Activated B cell treated with CpG ODN at 0.5 μM for 24 hours (primary cell): ENCODE measurements at places on chromosomes 13 and 19. TPM values are rescaled to one million over a fixed set of nuclear protein-coding genes. Genes with fewer than 3 reads are reported as not detected.

DNA sequence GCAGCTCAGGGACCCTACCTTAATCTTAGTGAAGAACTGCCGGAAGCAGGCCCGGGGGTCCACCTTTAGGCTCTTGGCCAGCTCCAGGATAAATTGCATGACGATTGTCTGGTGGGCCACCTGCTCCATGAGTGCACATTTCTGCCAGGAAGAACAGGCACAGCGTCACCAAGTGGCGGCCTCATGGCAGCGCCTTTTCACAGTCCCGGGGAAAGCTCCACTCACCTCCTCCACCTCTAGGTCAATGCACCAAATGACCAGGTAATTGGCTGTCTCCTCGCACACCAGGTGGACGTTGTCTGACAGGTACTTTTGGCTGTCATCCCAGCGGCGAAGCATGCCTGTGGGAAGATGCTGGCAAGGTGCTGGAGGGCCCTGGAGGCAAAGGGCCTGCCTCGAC, 8.3 kb downstream of the CDC37 start:
- DNase-seq: no peak

The MED29 gene
- total RNA-seq: 38.0 and 39.0 TPM in 2 replicates

The TNFRSF19 gene
- total RNA-seq: not detected in 2 replicates

The GRK1 gene
- 0.07 and 0.44 TPM in 2 replicates for total RNA-seq

The ZNF30 gene
- 2.7 and 4.0 TPM in 2 replicates for total RNA-seq

The CLEC17A gene
- 111 and 123 TPM in 2 replicates for total RNA-seq

- DNase-seq: no peak
Observed at GRCh38 chr13:96011291-96011872, 41.8 kb downstream of the UGGT2 start.

GRCh38 chr13:20547479-20547908, 19.5 kb upstream of the IFT88 start:
- DNase-seq: no peak

The BST2 gene
- total RNA-seq: 120 and 121 TPM in 2 replicates

The SIGLEC11 gene
- total RNA-seq: not detected in 2 replicates

GRCh38 chr19:29268103-29268502, 55.2 kb upstream of the UQCRFS1 start:
- DNase-seq: no peak

GRCh38 chr19:37951816-37952210, 44.8 kb downstream of the SIPA1L3 start:
- no peak for DNase-seq

GRCh38 chr19:13521066-13521465, 14.8 kb upstream of the CACNA1A start:
- DNase-seq: no peak

- DNase-seq: no peak
Observed at GRCh38 chr19:46287585-46287984, 9.3 kb upstream of the HIF3A start.

- no peak for DNase-seq
Observed at GRCh38 chr13:51612867-51613266, 28.6 kb downstream of the WDFY2 start.

DNA sequence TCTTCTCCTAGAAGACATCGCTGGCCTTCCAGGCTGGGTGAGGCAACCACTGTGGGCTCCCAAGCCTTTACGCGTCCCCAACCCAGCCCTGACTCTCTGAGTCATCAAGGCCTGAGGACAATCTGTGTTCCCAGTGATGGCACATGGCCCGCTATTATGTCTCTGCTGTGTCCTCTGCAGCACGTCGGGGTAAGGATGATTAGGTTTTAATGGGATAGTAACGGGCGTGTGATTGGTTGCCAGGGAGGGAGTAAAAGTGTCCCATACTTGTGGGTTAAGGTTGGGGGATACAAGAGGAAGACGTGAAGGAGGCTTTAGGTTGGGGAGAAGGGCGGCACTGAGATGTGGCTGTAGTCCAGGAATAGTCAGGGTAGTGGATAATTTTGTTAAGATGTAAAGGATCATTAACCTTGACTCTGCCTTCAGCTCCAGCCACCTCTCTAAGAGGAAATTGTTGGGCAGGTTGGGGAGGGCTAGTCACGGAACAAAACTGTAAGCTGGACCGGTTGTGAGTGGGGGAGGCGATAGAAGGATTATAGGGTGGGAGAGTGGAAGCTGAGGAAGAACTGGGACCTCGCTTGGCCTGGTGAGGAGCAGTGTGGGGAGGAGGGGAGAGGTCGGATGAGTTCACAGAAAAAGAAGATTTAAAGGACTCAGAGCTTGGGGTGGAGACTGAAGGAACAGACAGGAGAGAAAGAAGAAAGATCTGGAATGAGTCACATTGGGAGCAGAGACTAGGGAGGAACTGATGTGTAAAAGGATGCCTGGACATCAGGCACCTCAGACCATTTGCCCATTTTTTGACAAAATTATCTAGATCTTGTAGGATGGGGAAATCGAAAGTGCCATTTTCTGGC, 27.9 kb upstream of the IGFL1 start:
- DNase-seq: no peak

The VRK3 gene
- total RNA-seq: 71.1 and 82.6 TPM in 2 replicates

DNA sequence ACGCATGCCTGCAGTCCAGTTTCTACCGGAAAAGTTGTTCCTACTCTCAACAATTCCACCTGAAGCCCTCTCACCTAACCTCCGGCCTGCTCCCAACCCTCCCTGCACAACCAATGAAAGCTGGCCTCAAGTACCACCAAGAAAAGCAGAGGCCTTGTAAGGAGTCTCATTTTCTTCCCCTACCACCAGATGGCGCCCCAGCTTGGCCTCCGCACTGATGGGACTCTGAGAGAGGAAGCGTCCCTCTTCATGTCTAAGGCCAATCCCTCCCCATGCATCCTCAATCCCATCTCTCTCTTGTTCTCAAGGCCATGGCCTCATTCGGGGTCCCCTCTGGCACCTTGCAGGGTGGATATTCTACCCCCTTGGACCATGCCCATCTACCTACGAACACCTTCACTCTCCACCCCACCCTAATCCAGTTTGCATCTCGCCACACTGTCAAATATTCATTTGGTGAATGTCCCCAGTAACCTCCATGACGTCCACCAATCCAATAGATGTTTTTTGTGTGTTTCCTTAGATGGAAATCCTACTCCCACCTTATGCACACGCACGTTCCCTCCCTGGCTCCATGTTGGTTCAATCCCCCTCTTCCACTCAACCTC, 412.8 kb downstream of the ZNF536 start:
- DNase-seq: no peak

- DNase-seq: no peak
Observed at GRCh38 chr19:55658846-55659459, 4.1 kb downstream of the U2AF2 start.

DNA sequence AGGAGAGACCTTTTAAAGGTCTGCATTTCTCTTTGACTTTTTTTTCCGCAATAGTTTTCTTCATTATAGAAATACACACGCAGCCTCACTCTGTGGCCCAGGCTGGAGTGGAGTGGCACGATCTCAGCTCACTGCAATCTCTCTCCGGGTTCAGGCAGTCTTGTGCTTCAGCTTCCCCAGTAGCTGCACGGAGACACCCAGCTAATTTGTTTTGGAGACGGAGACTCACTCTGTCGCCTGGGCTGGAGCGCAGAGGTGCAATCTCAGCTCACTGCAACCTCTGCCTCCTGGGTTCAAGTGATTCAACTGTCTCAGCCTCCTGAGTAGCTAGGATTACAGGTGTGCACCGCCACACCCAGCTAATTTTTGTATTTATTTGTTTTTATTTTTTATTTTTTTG, 11.7 kb upstream of the MKNK2 start:
- no peak for DNase-seq

DNA sequence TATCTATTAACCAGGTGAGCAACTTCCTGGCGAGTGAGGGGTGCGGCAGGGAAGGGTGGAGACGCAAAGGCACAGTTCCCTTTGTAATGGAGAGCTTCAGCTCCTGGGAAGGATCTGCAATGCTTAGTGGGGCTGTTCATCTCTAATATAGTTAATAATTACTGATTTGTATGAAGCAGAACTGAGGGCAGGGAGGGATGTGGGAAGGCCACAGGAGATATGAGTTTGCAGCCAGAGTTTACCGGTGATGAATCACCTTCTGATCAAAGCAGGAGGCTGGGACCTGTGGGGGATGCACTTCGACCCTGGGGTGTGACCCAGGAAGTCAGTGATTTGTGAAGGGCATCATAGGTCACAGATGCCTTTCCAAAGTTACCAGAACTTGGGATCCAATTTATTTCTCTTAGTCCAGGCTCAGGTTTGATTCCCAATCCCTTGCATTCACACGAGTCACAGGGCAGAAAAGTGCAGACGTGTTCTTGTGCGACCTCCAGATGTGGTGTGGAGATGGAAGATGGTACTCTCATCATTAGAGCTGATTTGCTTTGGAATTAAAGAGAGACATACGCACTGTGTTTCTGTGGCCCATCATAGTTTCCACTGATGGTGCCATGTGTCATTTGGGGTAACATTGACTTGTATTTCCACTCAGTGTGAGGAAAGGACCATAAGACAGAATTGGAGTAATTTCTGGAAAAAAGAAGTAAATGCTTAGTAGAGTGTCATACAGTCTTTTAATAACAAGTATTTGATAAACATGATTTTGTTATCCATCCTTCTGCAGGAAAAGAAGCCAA, 55.0 kb downstream of the LRCH1 start:
- no peak for DNase-seq

- DNase-seq: no peak
Observed at GRCh38 chr19:5960005-5961001, 17.6 kb downstream of the RANBP3 start.

- DNase-seq: no peak
Observed at GRCh38 chr13:50152655-50153309, 137.5 kb downstream of the KCNRG start.

The PSG7 gene
- not detected in 2 replicates for total RNA-seq

GRCh38 chr19:7915250-7916102, 846 bp downstream of the TGFBR3L start:
- DNase-seq: no peak

DNA sequence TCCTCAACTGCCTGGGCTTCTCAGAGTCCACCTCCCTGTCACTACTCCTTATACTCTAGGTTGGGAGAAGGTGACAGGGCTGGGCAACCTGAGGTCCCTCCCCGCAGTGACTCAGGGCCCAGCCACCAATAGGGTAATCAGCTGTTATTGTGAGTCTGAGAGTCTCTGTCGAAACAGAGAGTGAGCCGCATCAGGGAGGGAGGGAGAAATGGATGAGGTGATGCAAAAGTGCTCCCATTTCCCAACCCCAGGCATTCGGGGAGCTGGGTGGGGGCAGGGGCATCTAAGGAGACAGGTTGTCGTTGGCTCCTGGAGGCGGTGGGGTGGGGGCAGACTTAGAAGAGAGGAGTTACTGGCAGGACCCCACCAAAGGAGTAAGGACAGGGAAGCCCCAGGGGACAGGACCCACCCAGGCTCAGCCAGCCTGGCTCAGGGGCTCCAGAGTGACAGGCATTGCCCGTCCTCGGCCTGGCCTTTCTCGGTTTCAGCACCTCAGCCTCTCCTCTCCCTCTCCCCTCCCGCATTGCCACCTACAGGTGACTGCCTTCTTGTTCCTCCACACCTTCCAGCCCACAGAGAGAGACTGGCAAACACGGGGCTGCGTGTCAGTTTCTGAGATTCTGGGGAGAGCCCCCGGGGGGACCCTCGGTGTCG, at the start of gene DMKN:
DMKN (minus strand) TSS at position 22 of the 654 bp plus-strand sequence. CDS start 174 bp downstream, outside the sequence.
- no peak for DNase-seq

GRCh38 chr19:48444129-48444935, 1.5 kb upstream of the GRWD1 start:
- DNase-seq: no peak

DNA sequence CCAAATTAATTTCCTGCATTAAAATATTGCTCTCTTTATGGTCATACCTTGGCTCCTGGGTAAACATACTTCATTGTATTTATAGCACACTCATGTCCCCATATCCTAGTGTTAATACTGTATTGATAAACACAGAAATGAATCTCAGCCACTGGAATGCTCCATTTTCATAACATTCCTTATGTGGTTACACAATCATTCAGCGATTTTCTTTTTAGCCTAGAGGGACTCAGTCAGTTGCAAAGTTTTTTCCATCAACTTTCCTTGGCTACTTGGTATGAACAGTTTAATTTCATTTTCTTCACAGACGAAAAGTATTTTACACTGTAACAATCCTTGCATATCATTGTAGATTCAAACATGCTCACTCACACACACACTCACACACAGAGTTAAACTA, 471.5 kb downstream of the FGF14 start:
- no peak for DNase-seq

GRCh38 chr19:33125929-33126388, 6.0 kb upstream of the WDR88 start:
- DNase-seq: peak; percentile 21

GRCh38 chr13:37375724-37376123, 222.8 kb downstream of the POSTN start:
- DNase-seq: no peak

DNA sequence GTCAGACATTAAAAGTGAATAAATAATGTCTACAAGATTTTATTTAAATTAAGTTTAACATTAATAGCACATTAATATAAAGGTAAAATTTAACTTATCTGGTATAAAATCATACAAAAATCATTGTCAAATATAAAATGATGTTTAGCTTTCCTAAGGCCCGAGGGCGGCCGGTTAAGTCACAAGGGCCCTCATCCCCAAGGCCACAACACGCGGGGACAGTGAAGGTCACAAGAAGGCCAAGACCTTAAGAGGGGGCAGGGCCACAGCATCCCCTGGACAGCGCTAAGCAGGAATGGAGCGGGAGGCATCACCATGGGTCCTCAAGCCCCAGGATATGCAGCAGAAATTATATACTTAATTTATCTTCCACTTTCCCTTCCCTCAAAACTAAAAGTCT, 62.7 kb upstream of the ZNF85 start:
- no peak for DNase-seq

The PCDH20 gene
- not detected in 2 replicates for total RNA-seq

DNA sequence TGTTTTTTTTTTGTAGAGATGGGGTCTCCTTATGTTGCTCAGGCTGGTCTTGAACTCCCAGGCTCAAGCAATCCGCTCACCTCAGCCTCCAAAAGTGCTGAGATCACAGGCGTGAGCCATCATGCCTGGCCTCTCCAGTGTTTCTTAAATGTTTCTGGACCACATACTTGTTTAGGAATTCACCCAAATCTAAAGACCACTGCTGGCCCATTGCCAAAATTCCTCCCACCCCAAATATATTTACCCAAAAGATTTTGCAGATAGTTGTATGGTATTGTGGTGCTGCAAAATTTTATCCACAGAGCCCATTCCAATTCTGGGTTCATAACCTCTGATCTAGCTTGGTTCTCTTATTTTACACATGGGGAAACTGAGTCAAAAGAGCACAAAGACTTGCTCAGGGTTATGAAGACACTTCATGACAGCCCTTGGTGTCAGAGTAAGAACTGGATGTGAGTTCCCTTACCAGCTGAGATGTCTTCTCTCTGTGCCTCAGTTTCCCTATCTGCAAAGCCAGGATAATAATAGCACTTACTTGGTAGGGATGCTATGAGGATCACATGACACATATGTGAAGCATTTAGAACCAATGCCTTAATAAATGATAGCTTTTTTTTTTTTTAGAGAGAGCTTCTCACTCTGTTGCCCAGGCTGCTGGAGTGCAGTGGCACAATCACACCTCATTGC, 10.9 kb downstream of the NFILZ start:
- no peak for DNase-seq
